ENCODE measurements at places on chromosomes 7 and 10.

DNA sequence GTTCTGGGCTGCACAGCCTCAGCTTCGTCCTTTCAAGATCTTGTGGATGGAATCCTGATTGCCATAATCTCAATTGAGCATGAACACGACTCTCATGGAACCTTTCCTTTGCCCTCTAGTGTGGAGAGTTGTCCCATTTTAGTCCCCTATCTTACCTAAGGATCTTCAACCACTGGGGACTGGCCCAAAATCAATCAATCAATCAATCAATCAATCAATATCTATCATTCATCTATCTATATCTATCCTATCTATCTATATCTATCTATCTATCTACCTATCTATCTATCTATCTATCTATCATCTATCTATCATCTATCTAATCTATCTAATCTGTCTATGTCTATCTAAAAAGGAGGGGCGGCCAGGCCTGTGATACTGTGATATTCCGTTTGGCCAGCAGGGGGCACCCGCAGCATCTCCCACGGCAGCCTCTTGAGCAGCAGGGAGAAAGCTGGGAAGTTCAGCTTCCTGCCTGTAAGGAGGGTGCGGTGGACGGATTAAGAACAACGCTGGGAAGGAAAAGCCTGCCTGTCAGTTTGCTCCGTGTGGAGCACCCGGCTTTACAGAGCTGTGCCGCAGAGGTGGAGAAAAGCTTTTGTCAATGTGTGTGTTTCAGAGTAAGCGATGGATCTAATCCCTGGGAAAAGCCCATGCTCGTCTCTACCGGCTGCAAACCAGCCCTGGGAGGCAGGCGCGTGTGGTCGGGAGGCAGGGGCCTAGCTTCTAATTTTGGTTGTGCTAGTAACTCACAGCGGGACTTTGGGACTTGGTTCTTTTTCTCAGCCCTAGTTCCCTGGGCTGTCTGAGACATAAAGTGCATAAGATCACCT, 124.9 kb downstream of the SH2D4B start:
- peak; percentile 80 for DNase-seq

GRCh38 chr10:8037941-8038894, 16.3 kb upstream of the GATA3 start:
- DNase-seq = no peak

- peak; percentile 24 for DNase-seq
These were observed 1.8 kb downstream of the SEPTIN7 start for GRCh38 chr7:35802649-35803048.

GRCh38 chr7:20399521-20399920, 68.8 kb downstream of the ITGB8 start:
- DNase-seq = peak; percentile 6

DNA sequence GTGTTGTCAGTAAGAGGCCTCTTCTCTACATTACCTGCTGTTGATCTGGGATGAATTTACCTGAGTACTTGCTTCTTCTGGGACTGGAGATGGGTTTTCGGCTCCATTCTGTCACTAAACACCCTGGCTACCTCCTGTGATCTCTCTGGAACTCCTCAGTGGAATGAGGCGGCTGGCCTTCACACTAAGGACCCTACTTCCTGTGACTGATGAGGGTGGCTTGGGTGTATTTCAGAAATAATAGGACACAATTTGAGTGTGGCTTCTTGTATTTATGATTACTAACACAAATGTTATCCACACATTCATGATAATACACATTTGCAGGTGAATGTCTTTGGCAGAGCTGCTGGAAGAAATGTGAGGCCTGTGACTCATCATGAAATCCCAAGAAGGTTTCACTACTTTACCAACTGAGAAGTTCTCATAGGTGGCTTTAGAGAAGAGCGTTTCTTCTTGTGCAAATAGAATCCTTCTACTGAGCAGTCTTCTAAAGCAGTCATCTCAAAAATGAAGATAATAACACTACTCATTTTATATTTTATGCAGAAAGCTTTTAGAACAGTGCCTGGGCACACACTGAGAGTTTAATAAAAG, 21.3 kb upstream of the EVX1 start:
- DNase-seq = peak; percentile 22

DNA sequence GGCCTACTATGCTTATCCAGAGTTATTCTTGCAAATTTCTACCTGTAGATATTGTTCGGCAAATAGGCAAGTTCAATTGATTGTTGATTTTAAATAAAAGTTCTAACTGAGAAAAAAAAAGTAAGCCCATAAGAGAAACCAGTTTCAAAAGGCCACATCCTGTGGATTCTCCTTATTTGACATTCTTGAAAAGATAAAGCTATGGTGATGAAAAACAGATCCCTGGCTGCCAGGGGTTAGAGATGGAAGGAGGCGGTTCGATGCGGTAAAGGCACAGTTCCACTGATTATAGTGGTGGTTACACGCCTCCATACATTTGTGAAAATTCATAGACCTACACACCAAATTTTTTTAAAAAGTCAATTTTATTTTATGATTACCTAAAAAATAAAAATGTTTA, 347.8 kb downstream of the KCNMA1 start:
- no peak for DNase-seq

GRCh38 chr10:67735430-67735829, 39.4 kb upstream of the CTNNA3 start:
- DNase-seq = no peak
